Spinal cord (tissue), 10 donors: ENCODE measurements at places on chromosomes 13 and 19.

DNA sequence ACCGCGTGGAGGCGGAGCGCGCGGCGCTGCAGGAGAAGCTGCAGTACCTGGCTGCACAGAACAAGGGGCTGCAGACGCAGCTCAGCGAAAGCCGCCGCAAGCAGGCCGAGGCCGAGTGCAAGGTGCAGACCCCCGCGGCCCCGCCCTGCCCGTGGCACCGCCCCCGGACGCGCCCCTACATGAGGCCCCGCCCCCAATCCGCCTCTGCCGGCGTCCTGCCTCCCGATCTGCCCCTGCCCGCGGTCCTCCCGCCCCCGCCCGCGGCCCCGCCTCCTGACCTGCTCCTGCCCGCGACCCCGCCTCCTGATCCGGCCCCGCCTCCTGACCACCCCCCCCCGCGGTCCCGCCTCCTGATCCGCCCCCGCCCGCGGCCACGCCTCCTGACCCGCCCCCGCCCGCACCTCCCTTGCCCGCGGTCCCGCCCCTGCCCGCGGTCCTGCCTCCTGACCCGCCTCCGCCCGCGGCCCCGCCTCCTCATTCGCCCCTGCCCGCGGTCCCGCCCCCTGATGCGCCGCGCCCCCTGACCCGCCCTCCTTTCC, 11.7 kb downstream of the PRR36 start:
- peak; percentile 77 for DNase-seq

GRCh38 chr13:96481482-96481881, 391.6 kb downstream of the HS6ST3 start:
- DNase-seq: peak; percentile 30

DNA sequence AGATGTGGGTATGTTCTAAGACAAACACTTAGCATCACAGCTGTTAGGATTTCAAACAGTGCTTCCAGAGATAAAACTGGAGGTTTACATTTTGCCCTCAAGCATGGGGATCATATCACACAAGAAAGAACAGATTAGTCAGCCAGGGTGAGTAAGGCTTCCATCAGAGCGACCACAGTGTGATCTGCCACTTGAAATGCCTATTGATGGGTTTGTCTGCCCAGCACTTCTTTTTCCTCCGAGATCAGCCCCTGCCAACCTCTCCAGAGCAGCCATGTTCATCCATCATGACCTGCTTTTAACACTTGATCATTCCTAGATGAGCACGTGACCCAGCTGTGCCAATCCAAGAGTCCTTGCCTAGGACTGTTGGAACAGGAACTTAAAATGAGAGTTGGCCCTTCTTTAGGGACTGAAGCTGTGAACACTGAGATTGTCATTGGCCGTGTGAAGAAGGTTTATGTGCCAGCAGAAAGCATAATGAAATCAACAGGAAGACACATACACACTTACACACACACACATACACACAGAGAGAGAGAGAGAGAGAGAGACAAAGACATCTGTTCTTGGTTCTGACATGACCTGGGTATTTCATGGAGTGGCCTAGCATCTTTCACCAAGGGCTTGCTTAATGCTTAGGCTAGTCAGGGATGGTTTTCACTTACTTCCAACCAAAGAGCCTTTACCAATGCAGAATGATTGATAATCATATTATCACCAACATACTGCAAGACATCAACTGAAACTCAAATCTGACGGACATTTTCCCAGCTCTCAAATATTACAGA, 5.2 kb upstream of the CEBPG start:
- no peak for DNase-seq

DNA sequence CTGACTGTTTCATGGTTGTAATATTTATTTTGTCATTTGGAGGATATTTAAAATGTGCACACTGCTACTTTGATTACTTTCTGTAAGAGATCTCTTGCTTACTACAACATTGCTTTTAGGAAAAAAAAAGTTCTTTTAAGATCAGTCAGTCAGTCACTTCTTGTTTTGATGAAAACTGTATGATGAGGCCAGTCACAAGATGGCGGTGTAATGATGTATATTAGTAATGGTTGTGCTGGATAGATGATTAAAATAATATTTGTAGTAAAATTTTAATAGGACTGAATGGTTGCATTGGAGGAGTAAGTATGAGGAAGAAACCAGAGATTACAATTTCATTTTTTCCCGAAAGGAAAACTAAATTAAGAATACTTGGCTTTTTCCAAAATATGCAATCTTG, 2411.1 kb downstream of the PCDH9 start:
- no peak for DNase-seq

DNA sequence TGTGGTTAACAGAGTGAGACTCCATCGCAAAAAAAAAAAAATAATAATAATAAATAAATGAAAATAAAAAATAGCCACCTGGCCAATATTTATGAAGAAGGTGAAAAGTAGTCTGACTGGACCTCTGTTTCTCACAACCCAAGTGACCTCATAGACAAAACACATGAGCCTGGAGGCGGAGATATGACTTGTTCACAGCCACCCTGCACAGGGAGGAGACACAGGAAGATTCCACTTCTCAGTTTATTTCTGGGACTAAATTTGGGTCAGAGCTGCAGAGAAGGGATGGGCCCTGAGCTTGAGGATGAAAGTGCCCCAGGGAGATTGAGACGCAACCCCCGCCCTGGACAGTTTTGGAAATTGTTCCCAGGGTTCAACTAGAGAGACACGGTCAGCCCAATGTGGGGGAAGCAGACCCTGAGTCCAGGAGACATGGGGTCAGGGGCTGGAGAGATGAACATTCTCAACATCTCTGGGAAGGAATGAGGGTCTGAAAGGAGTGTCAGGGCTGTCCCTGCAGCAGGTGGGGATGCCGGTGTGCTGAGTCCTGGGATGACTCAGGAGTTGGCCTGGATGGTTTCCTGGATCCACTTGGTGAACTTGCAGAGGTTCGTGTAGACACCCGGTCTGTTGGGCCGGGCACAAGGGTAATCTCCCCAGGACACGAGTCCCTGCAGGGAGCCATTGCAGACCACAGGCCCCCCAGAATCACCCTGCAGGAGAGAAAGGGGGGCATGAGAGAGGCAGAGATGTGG, 9.6 kb downstream of the KLK5 start:
- DNase-seq: no peak

- DNase-seq: no peak
These were observed 77.4 kb upstream of the RAP2A start for GRCh38 chr13:97356592-97356991.
